NCI-H1092 (cell line): ENCODE measurements at places on chromosomes 7 and 10.

DNA sequence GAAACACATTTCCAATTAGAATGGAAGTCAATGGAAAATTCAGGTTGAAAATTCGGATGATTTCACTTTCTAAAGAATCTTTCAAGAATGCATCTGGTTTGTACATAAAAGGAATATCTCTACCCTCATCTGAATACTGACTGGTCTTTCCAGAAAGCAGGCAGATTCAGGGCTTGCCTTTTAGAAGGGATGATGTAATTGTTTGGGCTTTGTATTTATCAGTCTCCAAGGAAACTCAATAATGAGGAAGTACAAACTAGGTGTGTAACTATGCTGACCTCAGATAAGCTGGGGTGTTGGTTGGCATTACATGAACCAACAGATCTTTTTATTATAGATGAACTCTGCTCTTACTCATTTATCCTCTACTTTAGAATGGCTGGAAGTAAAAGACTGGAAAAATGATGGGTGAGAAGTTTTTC, 24.1 kb downstream of the PDLIM1 start:
- no peak for DNase-seq

- DNase-seq, result no peak
Measured at GRCh38 chr10:79246209-79246581, 101.1 kb upstream of the PPIF start.

- no peak for DNase-seq
Measured at GRCh38 chr7:35252612-35253459, 1.1 kb downstream of the TBX20 start.

DNA sequence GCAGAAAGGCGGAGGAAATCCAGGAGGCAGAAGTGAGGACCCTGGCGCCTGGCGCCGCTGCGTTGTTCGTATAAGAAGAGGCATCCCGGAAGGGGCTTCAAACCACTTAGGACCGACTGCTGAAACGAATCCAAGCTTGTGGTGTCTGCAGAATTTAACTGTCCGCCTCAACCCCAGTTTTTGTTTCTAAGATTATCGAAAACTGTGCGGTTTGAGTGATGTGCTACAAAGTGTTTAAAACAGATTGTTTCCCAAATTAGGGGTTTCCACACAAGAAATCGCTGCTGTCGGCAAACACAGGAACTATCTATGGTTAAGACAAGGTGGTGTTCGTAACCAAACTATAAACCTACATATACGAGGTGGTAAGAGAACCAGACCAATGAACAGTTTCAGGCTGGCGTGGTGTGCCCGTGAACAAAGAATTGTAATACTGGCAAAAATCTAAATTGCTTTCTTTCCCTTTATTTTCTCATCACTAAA, 835 bp upstream of the DGKI start:
- no peak for DNase-seq

- DNase-seq, result no peak
Measured at GRCh38 chr10:86079088-86079487, 287.5 kb downstream of the GRID1 start.

- DNase-seq, result no peak
Measured at GRCh38 chr7:1942243-1942940, 272.3 kb downstream of the ELFN1 start.

DNA sequence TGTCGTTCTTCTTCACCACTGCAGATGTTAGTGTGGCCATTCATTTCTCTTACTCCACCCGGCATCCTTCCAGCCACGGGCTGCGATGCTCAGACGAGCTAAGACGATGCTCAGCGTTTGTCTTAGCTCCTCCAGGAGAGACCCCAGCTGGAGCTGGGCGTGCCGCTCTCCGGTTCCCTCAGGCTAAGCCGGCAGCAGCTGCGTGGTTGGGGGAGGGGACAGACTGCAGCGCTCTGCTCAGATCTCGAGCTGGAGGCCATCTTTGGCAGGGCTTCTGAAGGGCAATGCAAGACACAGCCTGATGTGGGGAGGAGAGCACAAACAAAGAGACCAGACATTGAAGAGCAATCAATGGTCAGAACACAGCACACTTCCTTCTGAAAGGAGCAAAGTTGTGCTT, 4.8 kb downstream of the INA start:
- DNase-seq, result peak; percentile 78

DNA sequence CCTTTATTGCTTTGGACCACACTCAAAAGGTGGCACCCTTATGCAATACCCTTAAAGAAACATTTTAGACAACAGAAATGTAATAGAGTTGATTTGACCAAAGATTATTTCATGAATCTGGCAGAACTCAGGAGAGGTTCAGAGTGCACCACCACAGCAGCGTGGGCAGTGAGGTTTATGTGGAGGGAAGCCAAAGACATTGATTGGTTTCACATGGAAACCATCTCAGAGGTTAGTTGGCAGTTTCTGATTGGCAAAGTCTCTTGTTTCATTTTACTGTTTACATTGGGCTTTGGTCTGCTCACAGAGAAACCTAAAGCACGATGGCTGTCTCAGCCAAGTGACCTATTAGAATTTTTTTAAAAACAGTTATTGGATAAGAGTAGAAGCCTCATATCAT, 101.3 kb downstream of the SDHAF3 start:
- no peak for DNase-seq

- DNase-seq, result no peak
Measured at GRCh38 chr7:22435105-22435504, 64.9 kb downstream of the STEAP1B start.

DNA sequence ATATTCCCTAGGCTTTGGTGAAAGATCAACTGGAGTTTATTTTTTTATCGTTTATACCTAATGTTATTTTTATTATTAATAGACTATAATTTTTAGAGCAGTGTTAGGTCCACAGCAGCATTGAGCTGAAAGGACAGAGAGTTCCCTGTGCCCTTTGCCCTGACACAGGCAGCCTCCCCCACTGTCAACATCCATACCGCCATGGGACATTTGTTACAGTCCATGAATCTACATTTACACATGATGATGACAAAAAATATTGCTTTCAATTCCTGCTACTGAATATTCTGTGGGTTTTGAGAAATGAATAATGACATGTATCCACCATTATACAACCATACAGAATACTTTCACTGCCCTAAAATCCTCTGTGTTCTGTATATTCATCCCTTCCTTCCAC, 1297.5 kb upstream of the SORCS1 start:
- no peak for DNase-seq

DNA sequence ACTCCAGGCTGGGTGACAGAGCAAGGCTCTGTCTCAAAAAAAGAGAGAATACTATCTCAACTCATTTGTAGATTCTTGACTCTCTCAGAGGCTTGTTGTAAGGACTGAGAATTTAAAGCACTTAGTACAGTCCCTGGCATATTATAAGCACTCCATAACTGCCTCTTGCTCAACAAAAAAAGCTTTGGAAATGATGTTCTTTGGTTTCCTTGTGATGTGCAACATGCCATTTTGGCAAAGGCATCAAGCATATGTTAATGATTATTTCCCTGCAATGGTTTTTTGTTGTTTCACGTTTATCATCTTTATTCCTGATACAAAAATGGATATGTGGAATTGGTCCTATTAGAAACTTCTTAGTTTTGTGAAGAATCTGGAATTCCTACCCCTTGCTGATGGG, 15.7 kb downstream of the NOLC1 start:
- DNase-seq, result no peak

DNA sequence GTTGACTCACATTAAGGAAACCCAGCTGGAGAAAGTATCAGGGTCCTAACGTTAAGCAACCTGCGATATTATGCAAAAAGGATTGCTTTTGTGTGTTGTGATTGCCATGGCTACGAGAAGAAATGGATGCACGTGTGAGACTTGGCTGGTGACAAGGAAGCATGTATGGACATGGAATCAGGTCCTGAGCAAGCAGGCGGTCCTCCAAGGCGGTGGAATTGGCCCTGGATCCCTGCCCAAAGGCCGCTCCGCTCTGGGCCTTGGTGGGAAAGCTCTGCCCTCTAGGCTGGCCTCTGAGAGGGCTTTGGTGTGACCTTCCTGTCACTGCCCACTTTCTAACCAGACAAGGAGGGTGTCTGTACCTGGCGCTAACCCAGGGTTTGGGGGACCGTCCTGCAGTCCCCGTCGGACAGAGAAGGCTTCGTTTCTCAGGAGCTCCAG, 192.1 kb downstream of the EBF3 start:
- DNase-seq, result no peak

DNA sequence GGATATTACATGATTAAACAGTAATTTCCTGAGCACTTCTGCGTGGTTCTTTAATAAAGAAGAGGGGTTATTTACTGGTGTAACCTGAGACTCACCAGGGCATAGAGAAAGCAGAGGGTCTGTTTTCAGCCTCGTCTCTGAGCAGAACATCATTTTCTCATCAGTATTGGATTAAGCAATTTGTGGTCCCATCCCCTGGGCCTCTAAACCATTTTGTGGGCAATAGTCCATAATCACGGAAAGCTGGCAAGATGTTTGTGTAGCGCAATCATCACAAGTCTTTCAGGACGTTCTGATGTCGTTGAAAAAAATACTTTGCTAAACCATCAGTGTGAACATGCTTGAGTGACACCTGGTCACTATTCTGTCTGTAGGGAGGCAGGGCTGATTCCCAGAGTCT, 37.1 kb upstream of the SEC61G start:
- DNase-seq, result peak; percentile 6

GRCh38 chr7:141737118-141737835, 881 bp upstream of the SSBP1 start:
- DNase-seq, result peak; percentile 3

DNA sequence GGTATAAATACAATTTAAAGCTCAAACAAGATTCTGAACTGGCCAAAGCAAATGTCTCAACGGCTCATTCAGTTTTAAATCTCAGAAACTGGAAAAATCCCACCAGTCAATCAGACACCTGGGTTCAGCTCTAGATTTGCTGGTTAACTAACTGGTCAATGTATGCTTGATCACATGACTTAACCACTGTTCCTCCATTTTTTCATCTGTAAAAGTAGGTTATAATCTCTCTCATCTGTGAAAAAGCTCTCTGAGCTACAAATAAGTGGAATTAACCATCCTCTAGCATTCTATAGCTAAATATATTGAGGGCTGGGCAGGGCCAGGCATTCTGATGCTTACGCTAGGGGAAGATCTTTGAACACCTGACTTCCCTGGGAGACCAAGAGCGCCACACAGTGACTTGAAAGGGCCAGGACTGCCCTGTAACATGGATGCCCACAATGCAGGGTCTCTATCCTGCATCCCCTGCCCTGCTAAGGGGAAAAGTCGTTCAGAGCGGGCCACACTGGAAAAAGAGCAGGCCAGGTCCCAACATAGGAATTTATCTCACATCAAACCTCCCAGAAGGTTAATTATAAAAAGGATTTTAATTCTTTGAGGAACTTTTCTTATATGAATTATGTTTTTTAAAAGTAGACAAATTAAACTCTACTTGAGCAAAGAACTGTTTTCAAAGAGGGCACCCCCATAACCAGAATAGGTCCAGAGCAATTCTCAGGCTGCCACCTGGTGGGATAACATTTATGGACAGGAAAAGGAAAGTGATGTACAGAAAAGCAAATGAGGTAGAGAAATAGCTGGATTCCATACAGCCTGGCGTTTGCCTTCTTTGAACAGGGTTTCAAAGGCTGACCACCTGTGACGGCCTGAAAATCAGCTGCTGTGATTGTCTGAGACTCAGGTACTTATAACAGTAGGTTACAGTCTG, 1.8 kb downstream of the RP9 start:
- peak; percentile 5 for DNase-seq

GRCh38 chr10:102814873-102815661, 22.1 kb downstream of the CYP17A1 start:
- DNase-seq, result no peak

DNA sequence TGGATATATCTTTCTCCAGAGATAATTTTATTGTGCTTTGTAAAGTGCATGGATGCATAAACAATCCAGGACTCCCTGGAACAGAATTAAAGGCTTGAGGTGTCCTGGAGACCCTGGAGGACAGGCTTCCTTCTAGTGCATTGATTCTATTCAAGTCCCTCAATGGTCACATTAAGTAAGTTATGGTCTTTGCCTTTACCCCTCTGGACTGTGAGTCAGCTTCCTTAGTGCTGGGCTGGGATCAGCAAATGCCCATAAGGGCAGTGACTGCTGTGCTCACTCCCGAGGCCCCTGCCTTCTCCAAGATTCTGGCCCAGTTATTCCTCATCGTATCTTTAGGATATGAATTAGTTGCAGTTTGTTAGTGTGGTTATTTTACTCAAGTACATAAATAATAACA, 178.7 kb upstream of the PRSS58 start:
- DNase-seq, result no peak

DNA sequence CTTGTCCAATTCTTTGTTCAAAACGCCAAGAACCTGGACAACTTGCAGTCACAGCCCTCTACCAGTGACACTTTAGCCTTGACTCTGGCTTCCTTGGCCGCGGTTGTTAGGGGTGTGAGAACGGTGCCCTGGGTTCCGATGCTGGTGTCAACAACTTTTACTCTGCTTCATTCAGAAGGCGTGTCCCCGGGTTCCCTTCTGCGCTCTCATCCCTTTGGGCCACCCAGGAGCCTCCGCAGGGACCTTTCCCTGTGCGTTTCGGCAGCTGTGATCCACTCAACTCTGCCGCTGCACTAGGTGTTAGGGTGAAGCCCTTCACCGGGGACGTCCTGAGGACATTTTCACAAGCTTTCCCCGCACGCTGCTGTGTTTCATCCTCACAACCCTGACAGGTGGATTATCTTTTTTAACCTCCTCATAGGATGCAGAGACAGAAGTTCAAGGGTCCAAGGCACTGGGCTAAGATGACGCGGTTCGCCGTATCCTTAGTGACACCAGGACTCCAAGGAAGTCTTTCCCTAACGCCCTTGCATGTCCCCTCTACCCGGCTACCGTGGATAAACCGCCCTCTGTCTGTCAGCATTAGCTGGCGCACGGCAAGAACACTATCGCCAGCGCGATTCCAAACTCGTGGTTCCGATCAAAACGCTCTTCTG, 133.5 kb upstream of the SHH start:
- DNase-seq, result no peak

DNA sequence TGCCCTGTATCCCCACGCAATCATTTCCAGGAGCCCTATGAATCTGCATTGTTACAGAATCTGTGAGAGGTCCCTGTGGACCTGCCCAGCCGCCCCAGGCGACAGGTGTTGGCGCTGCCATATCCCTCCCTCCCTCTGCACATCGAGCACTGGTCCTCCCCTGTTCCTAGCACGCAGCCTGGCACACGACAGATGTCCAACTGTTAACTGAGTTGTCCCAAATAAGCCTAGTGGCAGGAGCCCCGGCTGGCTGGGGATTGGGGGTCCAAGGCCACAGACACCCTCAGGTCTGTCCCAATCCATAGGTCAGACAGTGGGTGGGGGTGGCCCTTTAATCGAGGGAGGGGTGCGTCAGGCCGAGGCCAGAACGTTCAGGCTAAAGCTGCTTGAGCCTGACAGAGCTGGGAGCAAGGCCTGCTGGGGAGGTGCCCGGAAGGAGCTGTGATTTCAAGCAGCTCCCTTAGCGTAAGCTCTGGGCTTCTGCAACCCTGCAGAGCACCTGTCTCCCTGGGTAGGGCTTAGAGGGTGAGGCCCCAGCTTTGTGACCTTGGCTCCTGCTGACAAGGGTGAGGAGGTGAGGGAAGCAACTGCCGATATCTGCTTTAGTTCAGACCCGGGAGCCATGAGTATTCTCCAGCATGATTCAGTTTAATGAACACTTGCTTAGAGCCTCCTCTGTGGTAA, 40.1 kb downstream of the ADRA2A start:
- DNase-seq, result no peak

GRCh38 chr10:17092986-17093803, 36.4 kb downstream of the CUBN start:
- DNase-seq, result no peak
